T-helper 22 cell (primary cell): ENCODE measurements at places on chromosomes 2 and 18.

DNA sequence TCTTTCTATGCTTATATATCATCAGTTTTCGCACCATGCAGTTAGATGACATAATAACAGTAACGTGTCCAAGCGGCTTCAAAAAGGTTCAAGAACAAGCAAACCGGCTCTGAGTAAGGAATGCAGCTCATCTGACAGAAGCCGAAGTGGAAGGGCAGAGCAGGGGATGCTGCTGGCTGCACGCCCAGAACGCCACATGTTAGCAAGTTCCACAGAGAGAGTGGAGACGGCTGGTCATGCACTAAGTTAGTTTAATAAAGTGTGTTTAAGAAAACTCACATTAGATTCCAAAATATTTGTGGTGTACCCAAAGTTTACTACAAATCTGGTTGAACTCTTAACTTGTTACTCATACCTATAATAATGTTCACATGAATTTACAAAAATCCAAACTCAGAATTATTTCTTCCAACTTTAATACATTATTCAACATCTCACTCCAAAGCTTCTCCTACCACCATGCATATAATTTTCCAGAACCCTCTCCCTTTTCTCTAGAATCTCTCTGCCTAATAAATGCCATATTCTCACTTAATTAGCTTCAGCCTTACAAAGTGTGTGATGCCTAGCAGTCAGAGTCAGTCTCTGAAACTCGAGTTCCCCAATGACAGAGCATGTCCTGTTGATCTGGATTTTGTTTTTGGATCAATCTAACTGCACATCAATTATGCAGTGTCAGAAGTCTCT lies 170.0 kb downstream of the DNAH7 start:
- DNase-seq: no peak

DNA sequence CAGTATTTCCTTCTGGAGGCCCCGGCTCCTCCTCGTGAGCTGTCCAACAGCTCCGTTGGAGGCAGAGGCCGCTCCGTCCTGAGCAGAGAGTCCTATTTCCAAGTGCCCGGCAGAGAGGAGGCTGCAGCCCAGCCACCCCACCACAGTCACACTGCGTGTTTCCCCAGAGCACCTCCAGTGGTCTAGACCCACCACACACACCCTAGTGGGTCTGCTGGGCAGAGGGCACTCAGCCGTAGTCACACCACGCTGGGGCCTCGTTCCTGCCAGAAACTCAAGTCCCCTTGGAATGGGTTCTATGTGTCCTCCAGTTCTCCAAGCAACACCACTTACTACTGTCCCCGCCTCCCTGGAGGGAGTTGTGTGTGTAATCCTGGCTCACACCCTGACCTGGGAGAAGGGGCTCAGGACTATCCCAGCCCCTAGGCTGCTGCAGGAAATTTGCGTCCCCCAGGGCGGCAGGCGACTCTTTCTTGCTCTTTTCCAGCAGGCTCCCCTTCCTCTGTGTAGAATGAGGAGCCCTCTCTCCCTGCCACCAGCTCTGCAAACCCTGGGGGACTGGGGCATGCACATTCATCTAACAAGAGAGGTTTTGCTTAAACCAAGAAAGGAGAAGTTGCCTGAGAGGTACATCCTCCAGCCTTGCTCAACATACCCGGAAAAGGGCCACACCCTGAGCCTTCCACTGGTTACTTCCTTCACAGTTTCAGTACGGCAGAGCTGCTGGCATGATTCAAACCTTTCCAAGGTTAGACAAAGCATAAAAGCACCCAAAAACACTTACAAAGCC lies 114.1 kb downstream of the NDUFA10 start:
- DNase-seq: no peak

GRCh38 chr2:47655563-47655880 lies 127.4 kb upstream of the MSH6 start:
- no peak for DNase-seq

DNA sequence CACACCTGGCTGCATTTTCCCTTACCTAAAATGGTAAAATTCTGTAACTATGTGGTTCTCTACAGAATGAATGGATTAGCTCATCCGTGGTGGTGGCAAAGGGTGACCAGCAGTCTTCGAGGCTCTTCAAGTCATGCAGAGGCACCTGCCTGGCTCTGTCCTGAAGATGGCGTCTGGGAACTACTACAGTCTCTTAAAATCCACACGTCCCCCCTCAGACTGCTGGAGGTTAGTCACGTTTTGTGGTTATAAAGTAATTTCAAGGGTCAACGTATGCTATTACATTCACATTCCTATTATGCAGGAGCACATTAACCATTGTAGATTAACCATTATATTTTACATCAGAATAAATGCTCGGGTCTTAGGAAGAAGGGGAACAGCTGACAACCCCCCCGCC lies 616.7 kb downstream of the GALR1 start:
- no peak for DNase-seq

DNA sequence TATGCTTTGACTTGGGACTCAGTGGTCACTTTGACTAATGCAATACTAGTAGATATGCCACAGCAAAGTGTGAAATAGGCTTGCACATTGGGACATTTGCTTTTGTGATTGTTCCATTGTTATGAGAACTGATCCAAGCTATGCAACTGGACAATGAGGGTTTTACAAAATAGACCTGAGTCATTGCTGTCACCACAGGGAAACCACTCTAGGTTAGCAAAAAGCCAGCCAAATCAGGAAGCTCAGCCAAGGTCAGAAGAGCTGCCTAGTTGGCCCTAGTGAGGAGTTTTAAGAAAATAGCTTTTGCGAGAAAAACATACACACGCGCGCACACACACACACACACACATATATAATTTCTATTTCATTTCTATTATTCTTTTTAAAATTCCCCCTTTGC lies 452.4 kb upstream of the CDH7 start:
- no peak for DNase-seq

DNA sequence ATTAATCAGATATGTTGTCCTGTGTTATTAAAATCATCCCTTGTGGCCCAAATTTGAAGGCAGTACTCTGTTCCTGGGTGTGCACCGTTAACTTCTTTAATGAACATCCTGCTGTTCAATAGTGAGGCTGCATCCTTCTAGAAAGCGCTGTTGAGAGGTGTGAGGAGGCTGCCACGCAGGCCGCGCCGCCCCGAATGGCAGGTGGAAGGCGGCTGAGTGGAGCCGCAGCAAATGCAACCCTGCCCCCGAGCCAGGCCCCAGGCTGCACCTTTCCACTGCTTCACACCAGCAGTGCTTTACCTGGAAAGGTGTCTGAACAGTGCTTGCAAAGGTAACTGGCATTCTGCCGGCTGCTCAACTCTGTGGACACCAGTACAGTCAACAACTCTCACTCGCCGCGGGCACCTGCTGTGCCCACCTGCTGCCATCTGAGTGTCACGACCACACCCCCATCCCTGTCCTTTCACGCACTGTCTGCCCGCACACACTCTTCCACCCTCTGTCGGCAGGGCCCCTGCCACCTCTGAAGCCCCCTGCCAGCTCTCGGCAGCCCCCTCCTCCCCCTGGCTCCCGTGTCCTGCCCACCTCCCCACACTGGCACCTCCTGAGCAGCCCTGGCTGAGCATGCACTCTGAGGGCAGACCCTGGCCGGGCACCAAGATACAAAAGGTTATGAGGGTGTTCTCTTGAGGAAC lies 70.9 kb downstream of the ODC1 start:
- no peak for DNase-seq

GRCh38 chr2:128684523-128684922 lies 365.9 kb upstream of the HS6ST1 start:
- no peak for DNase-seq

- no peak for DNase-seq
Observed at GRCh38 chr18:74496508-74497323, 553 bp downstream of the CNDP2 start.

GRCh38 chr2:237315829-237316225 lies 98.1 kb downstream of the COL6A3 start:
- DNase-seq: no peak

DNA sequence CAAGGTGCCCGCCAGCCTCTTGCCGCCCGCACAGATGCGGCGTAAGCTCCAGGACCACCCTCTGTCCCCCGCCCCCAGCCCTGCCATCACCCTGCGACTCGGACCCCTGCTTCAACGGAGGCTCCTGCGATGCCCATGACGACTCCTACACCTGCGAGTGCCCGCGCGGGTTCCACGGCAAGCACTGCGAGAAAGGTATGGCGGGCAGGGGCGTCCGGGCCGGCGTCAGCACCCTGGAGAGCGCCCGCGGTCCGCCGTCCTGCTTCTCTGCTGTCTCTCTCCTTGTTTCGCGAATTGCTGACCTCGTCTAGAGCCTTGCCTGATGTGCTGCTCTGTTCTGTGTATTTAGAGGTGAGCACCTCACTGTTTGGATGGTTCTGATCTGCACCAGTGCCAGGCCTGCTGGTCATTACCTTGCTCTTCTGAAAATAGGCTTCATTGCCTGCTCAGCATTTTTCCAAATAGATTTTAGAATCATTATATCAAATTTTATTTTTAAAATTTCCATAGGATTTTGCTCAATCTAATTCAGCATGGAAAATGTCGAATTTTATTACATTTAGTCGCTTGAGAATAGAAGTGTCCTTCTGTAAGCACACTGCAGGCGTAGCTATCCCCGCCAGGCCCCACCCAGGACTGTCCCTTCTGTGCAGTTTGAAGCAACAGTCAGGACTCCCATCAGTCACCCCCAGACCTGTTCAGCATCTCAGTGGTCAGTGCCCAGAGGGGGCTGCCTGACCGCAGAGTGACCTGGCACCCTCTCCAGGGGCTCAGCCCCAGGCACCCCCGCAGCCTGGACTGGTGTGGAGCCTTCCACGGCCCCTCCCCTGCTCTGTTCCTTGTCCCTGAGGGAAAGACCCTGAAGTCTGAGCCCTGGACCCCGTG lies 51.6 kb downstream of the SNED1 start:
- DNase-seq: no peak

DNA sequence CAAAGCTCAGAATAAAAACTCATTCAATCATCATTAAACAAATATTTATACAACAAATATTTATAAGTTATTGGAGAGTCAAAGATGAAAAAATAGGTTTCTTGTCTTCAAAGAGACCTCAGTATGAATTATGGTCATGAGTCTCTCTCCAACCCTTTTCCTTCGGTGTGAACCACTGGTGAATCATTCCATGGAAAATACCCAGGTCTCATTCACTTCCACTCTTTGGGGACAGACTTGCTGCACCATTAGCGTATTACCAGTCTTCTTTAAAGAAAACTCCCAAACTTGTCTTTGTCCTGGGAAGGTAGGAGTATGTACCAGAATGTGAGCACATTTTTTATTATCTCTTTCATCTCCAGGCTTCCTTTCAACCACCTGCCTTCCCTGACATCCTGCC lies 257.4 kb upstream of the RBMS1 start:
- DNase-seq: no peak

- no peak for DNase-seq
Observed at GRCh38 chr2:16060125-16060935, 120.0 kb downstream of the MYCN start.

- no peak for DNase-seq
Observed at GRCh38 chr2:51534166-51534565, 502.2 kb upstream of the NRXN1 start.

DNA sequence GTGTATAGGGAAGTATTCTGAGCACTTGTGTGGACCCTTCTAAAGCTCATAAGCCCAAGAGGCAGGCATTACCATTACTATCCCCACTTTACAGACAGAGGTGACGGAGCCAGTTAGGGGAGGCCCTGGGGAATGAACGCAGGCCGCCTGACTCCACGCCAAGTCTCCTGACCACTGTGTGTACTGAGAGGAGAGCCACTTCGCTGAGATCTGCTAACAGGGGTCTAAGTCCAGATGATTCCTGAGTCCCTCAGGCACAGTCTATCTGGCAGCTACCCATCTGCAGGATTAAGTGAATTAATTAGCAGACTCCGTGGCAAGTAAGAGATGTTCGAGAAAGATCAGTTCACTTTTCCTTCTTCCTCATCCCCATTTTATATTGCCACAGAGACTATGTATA lies 13.7 kb downstream of the CYB5A start:
- DNase-seq: no peak

- DNase-seq: no peak
Observed at GRCh38 chr2:231877533-231878456, 48.4 kb downstream of the NPPC start.

DNA sequence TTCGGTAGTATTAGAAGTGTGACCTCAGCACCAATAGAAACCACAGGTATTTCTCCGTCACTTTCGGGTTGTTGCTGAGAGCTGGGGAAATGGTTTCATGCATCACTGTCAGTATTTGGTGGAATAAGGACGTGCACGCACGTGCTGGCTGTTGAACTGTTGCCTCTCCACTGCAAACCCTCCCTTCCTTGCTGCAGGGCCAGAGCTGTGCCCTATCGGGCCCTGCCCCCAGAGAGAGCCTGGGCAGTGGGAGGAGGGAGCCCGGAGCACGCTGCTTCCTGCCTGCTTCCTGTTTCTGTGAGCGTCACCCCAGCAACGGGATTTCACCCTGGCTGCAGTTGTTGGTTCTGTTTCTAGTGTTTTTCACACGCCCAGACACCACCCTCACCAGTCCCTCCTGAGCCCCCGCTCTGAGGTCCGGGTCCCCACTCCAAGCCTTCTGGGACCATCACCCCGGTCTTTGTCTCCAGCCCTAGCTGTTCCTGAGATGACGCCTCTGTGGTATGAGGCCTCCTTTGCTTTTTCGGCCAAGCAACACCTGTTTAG lies 47.4 kb downstream of the LRRFIP1 start:
- peak; percentile 92 for DNase-seq

- DNase-seq: no peak
Observed at GRCh38 chr18:55251254-55251971, 292.2 kb upstream of the CCDC68 start.

- no peak for DNase-seq
Observed at GRCh38 chr2:42025151-42025582, 22.7 kb upstream of the PKDCC start.

- DNase-seq: no peak
Observed at GRCh38 chr18:62637807-62638687, 77.3 kb upstream of the PHLPP1 start.

- no peak for DNase-seq
Observed at GRCh38 chr18:60929966-60930365, 403.3 kb upstream of the CDH20 start.

- no peak for DNase-seq
Observed at GRCh38 chr2:151623631-151624030, 110.6 kb downstream of the NEB start.

- no peak for DNase-seq
Observed at GRCh38 chr2:229265727-229266126, 5.4 kb downstream of the PID1 start.

DNA sequence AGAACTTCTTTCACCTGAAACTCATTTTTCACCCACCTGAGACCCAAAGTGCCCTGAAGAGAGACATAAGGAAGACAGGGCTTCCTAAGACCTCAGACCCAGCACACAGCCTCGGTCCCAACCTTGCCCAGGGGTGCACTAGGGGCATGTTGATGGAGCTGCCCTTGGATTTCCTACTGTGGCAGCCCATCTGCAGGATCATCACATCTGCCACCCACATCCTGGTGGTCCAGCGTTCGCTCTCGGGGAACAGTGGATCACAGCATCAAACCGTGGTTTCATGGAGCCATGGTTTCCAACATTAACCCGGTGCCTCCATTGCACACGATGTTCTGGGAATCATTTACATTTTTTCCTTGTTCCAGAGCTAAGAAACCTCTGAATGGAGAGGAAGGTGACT lies 186.4 kb downstream of the TFCP2L1 start:
- no peak for DNase-seq

GRCh38 chr2:127259355-127259754 lies 34.6 kb downstream of the ERCC3 start:
- no peak for DNase-seq

- no peak for DNase-seq
Observed at GRCh38 chr18:23154030-23154429, 18.7 kb downstream of the CABLES1 start.
